Kidney epithelial cell (primary cell): ENCODE measurements at places on chromosomes 2 and 18.

- DNase-seq: no peak
These were observed 58.5 kb downstream of the NCKAP5 start for GRCh38 chr2:133509777-133510176.

- DNase-seq: no peak
These were observed 50.6 kb upstream of the EML6 start for GRCh38 chr2:54672590-54673456.

- DNase-seq: no peak
These were observed 2.1 kb downstream of the STK39 start for GRCh38 chr2:168245074-168245825.

GRCh38 chr18:54647176-54647575 is 56.1 kb downstream of the DYNAP start:
- DNase-seq: peak; percentile 29

- peak; percentile 84 for DNase-seq
These were observed 74.2 kb downstream of the SH3BP4 start for GRCh38 chr2:235025800-235026536.

- DNase-seq: peak; percentile 69
These were observed 115.1 kb upstream of the GPC1 start for GRCh38 chr2:240320204-240320993.

DNA sequence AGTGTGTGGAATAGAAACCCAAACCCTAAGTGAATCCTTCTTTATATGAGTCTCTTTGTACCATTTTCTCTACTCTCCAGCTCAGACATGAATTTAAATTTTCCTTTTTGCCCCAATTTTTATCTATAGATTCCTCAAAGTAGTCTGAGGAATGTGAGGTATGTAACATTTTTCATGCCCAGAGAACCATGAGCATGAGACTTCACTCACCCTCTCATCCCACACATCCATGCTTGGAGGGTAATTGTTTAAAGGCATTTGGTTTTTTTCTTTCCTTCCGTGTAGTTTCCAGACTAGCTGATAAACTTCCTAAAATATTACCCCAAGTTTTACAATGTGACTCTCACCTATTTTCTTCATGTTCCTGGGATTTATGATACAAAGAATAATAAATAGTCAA is 2056.8 kb upstream of the CELF4 start:
- no peak for DNase-seq

DNA sequence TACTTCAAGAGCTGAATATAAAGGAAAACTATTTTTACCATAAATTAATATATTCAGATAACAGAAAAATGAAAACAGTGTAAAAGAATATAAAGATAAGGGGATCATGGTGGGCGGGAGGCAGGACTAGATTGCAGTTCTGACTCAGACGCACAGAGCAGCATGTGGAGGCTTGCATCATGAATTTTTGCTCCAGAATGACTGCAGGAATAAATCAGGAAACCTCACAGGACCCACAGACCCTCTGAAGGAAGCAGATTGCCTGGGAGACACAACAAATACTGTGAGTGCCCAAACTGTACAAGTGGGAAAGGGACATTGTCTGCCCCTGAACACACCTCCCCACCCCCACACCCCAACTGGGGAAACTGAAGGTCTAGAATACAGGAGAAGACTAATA is 19.2 kb upstream of the SIGLEC15 start:
- DNase-seq: no peak

GRCh38 chr2:129565551-129566109 is 413.8 kb upstream of the RAB6C start:
- no peak for DNase-seq

GRCh38 chr2:39437522-39438296 is 624 bp upstream of the MAP4K3 start:
- no peak for DNase-seq

- peak; percentile 91 for DNase-seq
These were observed 367.4 kb downstream of the NCKAP5 start for GRCh38 chr2:133200684-133201421.

DNA sequence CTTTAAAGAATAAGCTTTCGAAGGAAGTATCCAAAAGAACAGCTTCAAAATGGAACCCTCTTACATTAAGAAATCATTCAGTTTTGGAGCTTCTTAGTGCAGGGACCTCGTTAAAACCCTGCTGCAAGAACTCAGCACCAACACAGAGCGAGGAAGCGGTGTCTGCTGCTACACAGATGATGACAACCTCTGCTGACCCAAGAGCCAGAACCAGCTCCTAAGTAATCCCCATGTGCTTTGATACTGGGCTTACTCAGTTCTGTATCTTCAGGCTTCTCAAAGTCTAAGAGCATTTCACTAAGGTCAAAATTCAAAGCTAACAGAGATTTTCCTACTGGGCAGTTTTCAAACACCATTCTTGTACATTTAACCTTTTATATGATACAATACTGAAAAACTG is 194.6 kb downstream of the STK39 start:
- DNase-seq: no peak

GRCh38 chr2:74554820-74555531 is 456 bp downstream of the DOK1 start:
- DNase-seq: no peak

DNA sequence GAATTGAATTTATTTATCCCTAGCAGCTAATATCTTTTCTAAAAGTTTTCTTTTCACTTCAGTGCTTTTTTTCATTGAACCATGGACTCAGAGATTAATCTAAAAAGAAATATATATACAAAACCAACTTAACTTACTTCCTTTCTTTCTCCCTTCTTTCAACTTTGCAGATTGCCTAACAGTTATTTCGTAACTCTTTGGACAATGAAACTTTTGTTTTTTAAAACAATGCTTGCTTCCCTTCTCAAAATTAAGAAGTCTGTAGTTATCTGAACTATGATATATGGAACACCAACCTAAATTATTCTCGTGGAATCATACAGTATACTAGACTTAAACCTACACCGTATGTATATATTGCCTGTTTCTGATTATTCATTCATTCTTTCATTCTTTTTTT is 62.9 kb downstream of the MIB1 start:
- no peak for DNase-seq

DNA sequence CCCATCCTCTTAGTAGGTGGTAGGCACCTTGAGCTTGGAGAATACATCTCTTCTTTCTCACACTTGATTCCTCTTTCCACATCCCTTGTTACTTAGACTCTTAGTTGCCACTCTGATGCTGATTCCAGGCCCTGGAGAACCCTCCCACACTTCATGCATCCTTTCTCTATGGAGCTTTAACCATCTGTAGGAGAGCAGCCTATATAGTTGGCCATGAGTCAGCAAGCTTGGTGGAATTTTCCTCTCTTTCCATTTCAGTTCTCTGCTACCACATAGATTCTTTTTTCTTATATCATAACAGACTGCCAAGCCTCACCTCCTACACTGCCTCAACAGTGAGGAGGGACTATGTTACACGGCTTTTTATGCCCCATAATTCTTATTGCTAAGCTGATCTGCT is 851.6 kb upstream of the CDH2 start:
- DNase-seq: no peak

GRCh38 chr2:131413148-131413747 is 49.3 kb upstream of the RAB6D start:
- DNase-seq: no peak

- DNase-seq: peak; percentile 82
These were observed 43.9 kb upstream of the DNAH7 start for GRCh38 chr2:196112418-196113034.

- peak; percentile 65 for DNase-seq
These were observed 57.9 kb downstream of the ARHGEF33 start for GRCh38 chr2:38947241-38948239.

GRCh38 chr2:54666634-54667265 is 56.7 kb upstream of the EML6 start:
- DNase-seq: no peak

DNA sequence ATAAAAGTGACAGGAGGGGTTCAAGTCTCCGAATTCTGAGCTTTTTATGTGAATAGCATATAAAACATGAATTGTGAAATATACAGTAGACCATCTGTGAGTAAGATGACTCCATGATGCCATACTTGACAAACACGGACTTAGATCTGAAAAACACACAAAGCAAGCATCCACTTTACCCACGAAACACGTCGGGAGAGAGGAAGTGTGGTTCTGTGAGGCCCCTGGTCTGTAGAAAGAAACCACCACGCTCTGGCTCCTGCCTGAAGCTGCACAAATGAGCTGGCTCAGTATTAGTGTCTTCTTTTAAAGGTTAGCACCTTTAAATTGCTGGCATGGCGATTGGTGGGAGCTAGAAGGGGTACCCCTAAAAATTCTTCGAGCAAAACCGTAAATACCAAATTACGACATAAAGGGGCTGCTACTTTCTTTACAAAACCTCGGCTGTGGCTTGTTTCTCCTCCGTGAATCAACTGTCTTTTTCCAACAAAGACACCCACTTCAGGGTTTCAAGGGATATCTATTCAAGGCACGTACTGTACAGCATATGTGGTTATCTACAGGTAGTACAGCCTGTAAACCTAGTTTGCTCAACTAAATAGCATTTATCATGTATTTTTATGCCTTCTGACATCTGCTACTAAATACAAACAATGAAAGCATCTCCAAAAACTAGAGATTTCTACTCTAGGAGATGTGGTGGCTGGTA is 70.9 kb downstream of the AFF3 start:
- no peak for DNase-seq

- no peak for DNase-seq
These were observed 45.5 kb downstream of the FMNL2 start for GRCh38 chr2:152380261-152381055.

DNA sequence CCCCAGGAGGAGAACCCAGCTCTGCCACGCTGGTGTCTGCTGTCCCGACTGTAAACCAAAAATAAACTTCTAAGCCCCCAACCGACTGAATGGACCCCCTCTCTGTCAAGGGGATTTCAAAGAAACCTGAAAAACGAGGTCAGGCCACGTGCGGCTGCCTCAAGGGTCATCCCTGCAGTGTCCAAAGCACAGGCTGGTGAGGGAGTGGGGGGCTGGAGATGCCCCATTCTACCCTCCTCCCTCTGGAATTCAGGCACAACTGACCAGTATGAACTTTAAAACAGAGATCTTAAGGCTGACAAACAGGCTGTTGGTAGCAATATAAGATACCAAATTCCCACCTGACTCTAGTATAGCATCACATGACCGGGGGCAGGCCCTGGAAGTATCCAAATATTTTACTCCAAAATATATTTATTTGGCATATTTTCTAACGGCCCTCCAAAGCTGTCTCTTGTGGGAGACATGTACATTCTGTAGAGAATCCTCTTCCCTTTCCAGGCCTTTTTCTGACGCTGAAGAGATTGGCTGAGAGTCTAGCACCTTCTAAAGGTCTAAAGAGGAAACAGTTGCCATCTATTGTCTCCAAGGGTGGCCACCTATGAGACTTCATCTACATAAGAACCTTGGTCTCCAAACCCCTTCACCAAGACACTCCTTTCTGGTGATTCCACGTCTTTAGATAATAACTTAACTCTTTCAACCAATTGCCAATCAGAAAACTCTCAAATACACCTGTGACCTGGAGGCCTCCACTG is 40.4 kb upstream of the CTDP1 start:
- no peak for DNase-seq

GRCh38 chr2:48380208-48380607 is 149.7 kb upstream of the STON1 start:
- no peak for DNase-seq
